HT-29 (cell line): ENCODE measurements at places on chromosomes 16 and 17. TPM values are rescaled to one million over a fixed set of nuclear protein-coding genes. Genes with fewer than 3 reads are reported as not detected.

The KRTAP2-2 gene
- total RNA-seq: not detected in 2 replicates

DNA sequence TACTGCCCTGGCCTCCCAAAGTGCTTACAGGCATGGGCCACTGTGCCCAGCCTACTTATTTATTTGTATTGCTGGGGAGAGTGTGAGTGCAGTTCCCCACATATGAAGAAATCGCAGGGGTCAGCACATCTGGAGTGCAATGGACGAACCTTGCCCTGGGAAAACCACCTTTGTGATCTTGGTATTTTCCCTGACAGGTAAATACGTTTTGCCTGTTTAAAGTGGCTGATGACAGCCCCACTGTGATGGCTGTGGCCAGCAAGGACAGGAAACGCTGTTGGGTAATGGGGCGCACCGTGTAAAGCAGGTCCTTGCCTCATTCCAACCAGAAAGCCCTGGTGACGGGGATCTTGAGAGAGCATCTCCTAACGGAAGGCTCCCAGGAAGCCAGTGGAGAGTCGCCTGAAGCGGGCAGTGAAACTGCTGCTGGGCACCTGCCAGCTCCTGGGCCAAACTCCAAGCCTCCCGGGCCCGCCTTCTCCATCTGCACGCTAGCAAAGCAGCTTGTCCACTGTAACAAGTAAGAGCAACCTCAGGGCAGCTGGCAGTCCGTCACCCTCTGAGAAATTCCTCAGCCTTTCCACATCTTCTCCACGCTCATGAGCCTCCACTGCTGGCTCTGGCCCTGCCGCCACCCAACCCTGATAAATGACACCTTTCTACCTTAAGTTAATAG is 17.5 kb downstream of the EMC8 start:
- peak; percentile 15 for DNase-seq

The SLC52A1 gene
- total RNA-seq: not detected in 2 replicates

The ACSF2 gene
- 60.0 and 66.2 TPM in 2 replicates for total RNA-seq

The TEKT5 gene
- total RNA-seq: 0.42 TPM in 1 of 2 replicates, not detected in the other

The TMEM114 gene
- not detected in 2 replicates for total RNA-seq

- no peak for DNase-seq
Measured at GRCh38 chr17:78132767-78133178, 2.2 kb downstream of the TMC8 start.

The GOT2 gene
- 59.0 and 62.6 TPM in 2 replicates for total RNA-seq

- DNase-seq: no peak
Measured at GRCh38 chr16:19505600-19506303, 16.1 kb downstream of the GDE1 start.

- no peak for DNase-seq
Measured at GRCh38 chr16:82767808-82768207, 141.0 kb downstream of the CDH13 start.

The MILR1 gene
- total RNA-seq: 0.71 and 2.5 TPM in 2 replicates

GRCh38 chr16:30032083-30032819 is 1.2 kb upstream of the TLCD3B start:
- peak; percentile 78 for DNase-seq

DNA sequence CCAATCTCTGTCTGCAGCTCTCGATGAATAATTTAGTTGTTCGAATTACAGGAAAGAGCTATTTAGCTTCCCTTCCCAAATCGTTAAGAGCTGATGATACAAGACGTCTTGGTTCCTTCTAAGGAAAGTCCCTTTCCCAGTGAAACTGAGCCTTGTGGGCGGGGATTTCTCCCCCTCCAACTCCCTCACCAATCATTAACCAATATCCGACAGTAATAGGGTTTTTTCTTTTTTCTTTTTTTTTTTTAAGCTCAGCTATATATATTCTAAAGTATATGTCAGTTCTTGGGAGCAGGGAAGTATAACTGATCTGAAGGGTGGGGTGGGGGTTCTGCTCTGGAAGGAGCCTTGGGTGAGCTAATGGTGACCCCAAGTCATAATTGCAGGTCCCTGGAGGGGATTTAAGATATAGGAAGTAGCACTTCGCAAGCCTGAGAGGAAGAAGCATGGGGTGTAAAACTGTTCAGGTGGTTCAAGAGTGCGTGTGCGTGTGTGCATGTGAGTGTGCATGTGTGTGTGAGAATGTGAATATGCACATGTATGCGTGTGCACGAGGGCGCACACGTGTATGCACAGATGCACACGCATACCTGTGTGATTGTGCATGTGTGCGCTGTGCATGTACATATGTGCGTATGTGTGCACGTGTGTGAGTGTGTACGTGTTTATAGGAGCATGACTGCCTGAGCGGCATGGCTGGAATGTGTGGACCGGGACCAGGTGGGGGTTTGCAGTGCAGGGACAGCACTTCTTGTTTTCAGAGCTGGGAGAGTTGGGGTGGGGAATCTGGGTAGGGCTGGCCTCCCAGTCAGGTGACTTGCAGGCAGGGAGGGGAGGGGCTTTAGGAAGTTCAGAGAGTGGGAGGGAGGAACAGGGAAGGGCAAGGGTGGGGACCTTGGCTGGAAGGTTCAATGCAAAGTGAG is 42.7 kb downstream of the SOCS3 start:
- DNase-seq: peak; percentile 47

The ZNF624 gene
- total RNA-seq: 0.47 and 0.64 TPM in 2 replicates

The CDH13 gene
- not detected in 2 replicates for total RNA-seq

GRCh38 chr17:1649844-1650501 is at the start of gene RILP:
Gene RILP (minus strand): TSS chr17:1649866. CDS start chr17:1649804, 62 bp downstream.
- peak; percentile 87 for DNase-seq

The MMD gene
- 20.2 and 23.9 TPM in 2 replicates for total RNA-seq

The ACAP1 gene
- total RNA-seq: 0.08 TPM in 1 of 2 replicates, not detected in the other

- DNase-seq: peak; percentile 82
Measured at GRCh38 chr16:80265624-80266306, 275.0 kb upstream of the DYNLRB2 start.

GRCh38 chr16:87461466-87461991 is 31.3 kb downstream of the ZCCHC14 start:
- DNase-seq: peak; percentile 98

- DNase-seq: no peak
Measured at GRCh38 chr16:77353587-77354263, 81.1 kb downstream of the ADAMTS18 start.

The ZNF23 gene
- total RNA-seq: 2.9 and 6.5 TPM in 2 replicates

DNA sequence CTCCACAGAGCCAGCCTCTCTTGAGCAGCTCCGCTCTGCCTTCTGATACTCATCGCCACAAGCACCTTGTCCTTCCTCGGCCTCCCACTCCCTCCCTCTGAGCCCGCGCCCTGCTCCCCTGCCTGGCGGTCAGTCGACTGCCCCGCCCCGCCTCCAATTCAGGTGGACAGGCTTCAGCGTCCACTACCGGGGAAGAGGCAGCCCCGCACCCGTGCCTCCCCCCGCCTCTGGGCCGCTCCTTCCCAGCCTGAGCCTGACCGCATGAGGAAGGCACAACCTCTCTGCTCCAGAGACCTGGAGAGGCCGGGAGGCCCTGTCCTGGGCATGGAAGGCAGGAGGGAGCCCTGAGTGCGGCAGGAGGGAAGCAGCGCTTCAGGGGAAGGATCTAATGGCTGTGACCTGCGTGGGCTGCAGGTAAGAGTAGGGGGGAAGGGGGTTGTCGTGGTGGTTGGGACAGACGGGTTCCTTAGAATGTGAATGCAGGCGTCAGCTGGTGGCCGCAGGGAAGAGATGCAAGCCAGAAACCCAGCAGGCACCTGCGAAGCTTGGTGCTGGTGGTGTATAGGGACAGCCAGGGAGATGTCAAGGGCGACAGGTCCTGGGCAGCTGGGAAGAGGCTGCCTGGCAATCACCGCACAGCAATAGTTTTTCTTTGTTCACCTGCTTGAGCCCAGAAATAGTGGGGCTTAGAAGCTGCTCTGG is 3.0 kb upstream of the SLC6A4 start:
- no peak for DNase-seq

The IQCK gene
- total RNA-seq: 4.3 and 5.7 TPM in 2 replicates

- peak; percentile 73 for DNase-seq
Measured at GRCh38 chr17:17568772-17569195, 22.7 kb downstream of the PEMT start.

GRCh38 chr16:28958836-28959235 is 8.1 kb downstream of the NFATC2IP start:
- DNase-seq: no peak

The PLLP gene
- 0.13 and 0.16 TPM in 2 replicates for total RNA-seq

DNA sequence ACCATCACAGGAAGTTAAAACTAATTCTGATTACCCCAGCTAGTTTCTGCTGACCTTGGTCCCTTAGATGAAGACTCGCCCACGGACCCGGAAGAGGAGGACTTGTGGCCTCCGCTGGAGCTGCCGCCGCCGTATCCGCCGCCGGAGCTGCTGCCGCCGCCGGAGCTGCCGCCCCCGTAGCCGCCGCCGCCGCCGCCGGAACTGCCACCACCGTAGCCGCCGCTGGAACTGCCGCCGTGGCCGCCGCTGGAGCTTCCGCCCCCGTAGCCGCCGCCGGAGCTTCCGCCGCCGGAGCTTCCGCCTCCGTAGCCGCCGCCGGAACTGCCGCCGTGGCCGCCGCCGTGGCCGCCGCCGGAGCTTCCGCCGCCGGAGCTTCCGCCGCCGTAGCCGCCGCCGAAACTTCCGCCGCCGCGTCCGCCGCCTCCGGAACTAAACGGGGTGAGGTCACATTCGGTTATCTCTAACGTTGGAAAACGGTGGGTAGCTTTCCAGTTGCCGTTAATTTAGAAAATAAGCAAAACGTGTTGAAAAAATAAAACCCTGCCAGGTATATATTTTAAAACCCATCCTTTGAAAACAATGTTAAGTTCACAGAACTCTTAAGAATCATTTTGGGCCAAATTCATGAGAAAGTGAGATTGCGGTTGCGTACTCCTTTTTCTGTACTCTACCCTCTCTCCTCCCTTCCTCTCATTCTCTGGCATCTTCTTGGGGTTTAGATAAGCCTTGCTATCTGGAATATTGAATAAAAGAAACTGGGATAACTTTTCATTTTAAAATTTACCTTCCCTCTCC is 3.5 kb downstream of the KRT10 start:
- DNase-seq: peak; percentile 56

The KRT17 gene
- 286 and 297 TPM in 2 replicates for total RNA-seq

GRCh38 chr17:50660042-50660886 is 25.6 kb downstream of the ABCC3 start:
- DNase-seq: peak; percentile 86

The TMED6 gene
- 0.10 TPM in 1 of 2 replicates, not detected in the other for total RNA-seq

The ATP5PD gene
- 127 and 169 TPM in 2 replicates for total RNA-seq

DNA sequence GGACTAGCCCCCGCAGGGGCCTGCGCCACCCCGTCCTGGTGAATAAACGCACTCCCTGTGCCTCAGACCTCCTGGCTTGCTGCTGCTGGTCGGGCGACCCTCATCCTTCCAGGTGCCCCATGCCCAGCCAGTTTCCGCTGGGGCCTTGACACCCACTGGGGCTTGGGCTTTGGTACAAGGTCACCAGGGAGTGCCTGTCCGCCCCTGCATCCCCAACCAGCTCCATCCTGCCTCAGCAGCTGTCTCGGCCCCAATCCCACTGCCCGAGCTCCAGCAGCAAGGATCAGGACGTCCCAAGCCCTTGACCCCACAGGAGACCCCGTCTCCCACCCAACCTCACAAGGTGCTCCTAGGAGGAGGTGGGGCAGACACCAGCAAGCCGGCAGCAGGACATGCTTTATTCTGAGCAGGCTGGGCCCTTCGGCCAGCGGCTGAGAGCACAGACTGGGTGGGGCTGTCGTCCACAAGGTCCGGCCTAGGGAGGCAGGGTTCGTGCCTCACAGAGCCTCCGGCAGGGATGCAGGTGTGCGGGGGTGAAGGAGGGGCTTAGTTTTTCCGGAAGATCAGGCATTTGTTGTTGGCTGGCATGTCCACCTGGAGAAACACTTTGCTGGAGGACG is 1.9 kb downstream of the METTL26 start:
- no peak for DNase-seq

The CSH2 gene
- not detected in 2 replicates for total RNA-seq

GRCh38 chr17:71821511-71821910 is 299.3 kb upstream of the SOX9 start:
- no peak for DNase-seq

DNA sequence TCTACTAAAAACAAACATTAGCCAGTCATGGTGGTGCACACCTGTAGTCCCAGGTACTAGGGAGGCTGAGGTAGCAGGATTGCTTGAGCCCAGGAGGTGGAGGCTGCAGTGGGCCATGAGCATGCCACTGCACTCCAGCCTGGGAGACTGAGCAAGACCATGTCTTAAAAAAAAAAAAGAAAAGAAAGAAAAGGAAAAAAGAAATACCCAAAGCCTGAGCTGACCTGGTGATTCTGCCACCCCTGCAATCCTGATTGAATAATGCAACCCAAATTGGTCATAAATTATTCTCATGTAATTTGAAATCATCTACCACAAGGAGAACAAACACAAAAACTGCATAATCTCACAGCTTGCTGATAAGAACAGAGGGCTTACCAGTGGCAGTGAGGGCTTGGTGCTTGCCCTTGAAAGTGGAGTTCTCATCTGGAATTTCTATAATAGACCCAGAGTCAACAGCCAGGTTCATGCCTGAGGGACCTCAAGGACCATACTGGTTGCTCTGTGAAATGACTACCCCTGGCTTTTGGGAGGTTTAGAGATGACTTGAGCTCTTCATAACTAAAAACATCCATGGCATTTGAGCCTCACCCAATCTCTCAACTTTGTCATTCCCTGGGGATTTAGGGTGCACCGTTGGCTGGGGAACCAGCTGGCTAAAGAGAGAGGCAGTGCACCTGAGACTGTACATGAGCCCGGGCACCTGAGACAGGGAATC is 35.4 kb upstream of the TMC5 start:
- no peak for DNase-seq

GRCh38 chr17:48131216-48131824 is 23.8 kb downstream of the SNX11 start:
- peak; percentile 87 for DNase-seq

DNA sequence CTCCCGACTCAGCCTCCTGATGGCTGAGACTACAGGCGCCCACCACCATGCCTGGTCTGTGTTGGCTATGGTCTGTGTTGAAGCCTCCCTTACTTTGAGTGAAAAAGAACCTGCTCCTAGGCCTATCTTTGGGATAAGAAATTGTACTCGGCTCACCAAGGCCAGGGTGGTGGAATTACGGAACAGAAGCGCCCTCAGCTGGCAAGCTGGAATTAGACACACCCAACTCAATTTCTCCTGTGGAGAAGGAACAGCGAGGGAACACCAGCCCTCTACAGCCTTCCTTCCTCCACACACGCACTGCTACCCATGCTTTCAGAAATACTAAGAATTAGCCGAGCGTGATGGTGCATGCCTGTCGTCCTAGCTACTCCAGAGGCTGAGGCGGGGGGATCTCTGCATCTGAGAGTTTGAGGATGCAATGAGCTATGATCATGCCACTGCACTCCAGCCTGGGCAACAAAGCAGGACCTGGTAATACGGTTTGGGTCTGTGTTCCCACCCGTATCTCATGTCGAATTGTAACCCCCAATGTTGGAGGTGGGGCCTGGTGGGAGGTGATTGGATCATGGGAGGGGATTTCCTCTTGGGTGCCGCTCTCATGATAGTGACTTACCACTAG is 40.1 kb upstream of the RBBP6 start:
- peak; percentile 49 for DNase-seq

DNA sequence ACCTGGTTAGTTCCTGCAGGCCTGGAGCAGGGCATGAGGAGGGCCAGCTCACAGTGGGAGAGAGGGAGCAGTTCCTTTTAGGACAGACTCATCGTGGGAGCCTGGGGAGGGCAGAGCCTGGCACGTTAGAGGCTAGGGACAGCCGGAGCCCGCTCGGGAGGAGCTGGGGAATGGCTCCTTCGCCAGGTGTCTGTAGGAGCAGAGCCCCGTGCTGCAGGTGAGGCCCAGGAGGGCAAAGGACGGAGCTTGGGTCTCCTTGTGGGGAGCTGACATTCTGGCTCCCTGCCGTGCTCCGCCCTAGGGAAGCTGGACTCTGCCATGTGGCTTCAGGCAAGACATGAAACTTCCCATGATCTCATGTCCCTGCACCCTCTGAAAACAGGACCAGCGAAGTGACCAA is 18.7 kb upstream of the MTSS2 start:
- DNase-seq: peak; percentile 71
